Stimulated activated CD4-positive, alpha-beta T cell treated with anti-CD3 and anti-CD28 coated beads, TNF-alpha, amount 100 ng/mL, for 48 hours (primary cell): ENCODE measurements at places on chromosomes 11 and 22.

GRCh38 chr11:110251836-110252235 is 44.6 kb downstream of the RDX start:
- no peak for DNase-seq

DNA sequence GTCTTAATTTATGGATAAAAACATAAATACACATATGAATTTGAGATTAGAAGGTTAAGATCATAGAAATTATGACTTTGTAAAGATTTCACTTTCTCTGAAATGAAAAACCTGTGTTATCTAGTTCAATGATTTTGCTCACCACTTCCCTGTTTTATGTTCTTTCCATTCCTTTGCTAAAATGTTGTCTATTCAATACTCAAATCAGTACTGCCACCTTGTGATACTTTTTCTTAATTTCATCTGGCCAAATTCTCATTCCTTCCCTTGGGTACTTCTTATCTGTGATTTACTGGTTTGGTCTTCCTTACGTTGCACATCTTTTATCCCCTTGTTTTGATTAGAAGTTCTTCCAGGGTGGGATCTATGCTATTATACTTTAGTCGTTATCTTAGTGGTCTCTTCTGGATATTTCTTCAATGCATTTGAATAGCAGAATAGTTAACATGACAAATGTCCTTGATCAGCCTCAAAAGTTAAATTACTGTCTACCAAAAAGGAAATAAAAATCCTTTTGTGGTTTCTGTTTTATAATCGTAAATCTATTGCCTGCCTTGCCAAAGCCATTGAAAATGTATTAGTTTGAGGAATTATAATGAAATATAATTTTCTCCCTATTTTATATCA is 197.0 kb downstream of the PGR start:
- DNase-seq = no peak

DNA sequence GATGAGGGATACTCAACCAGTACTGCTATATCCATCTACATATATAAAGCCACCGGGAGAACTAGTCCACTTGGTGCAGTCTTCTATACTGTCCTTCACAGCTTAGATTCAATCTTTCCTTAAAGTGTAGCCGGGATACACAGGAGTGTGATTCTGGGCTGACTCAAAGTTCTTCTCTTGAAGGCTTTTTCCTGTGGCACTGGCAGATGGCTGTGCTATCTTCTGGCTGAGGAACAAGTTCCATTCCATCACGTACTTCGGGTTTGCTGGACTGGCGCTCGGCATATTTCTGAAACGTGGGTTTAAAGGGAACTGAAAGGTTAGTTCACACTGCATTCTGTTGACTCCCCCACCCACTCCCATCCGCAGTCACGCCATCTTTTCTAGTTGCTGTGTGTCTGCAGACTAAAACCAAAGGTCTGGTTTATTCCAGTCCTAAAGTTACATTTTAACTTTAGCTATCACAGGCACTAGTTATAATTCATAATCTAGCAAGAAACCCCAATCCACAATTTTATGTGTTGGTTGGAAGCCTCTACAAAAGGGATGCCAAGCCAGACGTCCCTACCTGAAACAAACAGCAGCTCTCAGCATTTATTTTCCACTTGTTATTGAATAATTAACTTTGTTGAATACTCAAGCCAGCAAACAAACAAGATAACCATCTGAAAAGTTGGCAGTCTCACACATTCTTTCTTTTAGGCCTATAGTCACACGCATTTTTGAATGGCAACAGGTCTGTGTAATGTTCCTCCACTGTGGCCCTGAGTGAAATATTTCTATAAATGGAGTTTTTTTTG is 7.5 kb upstream of the C11orf65 start:
- DNase-seq = no peak

DNA sequence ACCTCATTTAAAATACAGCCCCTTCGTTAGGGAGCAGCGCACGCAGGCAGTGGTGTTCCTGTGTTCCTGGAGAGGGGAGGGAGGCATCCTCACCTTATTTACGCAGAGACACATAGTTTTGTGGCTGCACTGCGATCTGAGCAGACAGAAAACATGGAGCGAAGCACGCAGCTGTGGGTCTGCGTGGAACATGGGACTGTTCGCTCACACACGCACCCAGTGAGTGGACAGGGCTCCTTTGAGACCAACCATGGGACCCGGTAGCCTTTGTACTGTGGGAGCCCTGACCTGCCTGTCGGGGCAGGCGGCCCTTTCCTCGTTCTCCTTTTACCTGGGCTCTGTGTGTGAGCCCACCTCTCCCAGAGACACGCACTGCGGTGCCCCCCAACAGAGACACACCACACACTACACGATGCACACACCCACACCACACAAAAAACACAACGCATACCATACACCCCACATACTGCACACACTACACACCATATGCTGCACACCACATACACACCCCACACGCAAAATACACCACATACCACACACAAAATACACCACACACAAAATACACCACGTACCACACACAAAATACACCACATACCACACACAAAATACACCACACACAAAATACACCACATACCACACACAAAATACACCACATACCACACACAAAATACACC is 1245.7 kb downstream of the BRD1 start:
- no peak for DNase-seq

GRCh38 chr11:80873310-80873999 is 1432.6 kb upstream of the TENM4 start:
- DNase-seq = no peak
